CD4-positive, alpha-beta T cell treated with Interleukin-17A for 1 hour (primary cell): ENCODE measurements at places on chromosomes 7 and 10.

GRCh38 chr7:18049262-18049661 lies 21.6 kb upstream of the PRPS1L1 start:
- no peak for DNase-seq

DNA sequence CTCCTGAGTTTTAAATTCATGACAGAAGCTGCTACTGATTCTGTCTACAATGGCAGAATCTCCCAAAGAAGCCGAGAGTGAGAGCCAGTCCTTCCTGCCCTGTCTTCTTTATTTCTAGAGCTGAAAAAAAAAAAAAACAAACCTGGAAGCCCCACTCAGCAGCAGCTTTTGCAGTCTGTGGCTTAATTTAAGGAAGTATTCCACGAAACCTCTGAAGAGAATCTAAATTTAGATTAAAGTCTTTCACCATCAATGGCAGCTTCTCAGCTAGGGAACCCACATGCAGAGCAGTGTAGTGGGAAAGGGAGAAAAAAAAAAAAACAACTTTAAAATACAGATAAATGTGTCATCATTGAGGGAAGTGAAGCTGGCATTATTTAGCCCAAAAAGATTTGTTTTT lies 23.4 kb downstream of the SMURF1 start:
- DNase-seq, result no peak

DNA sequence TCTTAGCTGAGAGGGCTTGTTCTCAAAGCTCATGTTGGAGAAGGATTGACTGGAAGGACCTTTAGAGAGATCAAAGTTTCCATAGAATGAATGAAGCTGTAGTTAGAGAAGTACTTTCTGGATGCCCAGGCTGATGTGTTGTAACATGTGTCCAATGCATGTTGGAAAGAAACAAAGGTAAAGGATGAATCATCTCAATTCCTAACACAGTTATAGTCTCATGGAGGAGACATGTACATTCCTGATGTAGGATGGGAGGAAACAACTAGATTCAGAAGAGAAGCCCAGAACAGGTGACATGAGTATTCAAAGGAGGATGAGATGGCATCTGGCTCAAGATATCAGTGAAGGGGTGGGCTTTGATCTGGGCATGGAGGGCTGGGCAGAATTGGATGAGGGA lies 152.7 kb downstream of the SH2D4B start:
- DNase-seq, result no peak

GRCh38 chr7:51224811-51225595 lies 91.6 kb downstream of the COBL start:
- no peak for DNase-seq

DNA sequence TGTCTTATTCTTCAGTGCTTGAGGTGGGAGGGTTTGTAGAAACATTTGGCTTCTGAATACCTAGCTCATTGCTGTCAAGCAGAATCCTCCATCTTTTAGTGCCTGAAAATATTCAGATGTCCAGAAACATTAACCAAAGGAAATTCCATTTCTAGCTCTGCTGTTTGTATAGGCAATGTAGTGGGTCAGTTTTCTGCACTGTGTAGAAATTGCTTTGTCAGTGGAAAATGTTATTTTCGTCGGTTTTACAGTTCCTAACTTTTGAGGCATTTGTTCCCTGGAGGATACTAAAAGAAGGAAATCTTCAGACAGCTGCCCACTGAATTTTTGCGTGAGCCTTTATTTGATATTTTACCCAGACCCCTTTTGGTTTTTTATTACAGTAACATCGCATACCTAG lies 143.4 kb downstream of the TPST1 start:
- DNase-seq, result no peak
